ENCODE measurements at places on chromosomes 4 and X.

DNA sequence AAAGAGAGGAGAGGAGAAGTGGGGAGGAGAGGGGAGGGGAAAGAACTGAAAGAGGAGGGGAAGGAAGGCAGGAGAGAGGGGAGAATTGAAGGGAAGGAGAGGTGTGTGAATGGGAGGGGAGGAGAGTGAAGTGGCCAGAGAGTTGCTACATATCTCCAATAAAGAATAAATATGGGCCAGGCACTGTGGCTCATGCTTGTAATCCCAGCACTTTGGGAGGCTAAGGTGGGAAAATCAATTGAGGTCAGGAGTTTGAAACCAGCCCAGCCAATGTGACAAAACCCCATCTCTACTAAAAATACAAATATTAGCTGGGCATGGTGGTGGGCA is 482.4 kb downstream of the NAF1 start:
- DNase-seq: no peak

GRCh38 chr4:14361084-14361483 is 641.2 kb upstream of the CPEB2 start:
- DNase-seq: no peak

DNA sequence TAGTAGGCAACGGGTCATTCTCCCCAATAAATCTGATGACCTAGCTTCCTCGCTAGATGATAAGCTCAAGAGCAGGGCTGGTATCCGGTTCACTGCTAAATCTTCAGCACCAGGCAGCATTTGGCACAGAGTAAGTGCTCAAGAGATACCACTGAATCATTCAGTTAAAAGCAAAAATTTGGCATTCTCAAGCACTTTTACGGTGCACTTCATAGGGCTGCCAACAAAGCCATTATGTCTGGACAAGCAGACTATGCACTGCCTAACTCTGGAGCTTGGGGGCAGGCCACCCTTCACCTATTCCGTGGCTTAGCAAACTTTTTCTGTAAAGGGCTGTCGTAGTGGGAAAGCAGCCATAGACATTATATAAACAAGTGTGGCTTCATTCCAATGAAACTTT is 23.8 kb upstream of the CXorf38 start:
- no peak for DNase-seq

DNA sequence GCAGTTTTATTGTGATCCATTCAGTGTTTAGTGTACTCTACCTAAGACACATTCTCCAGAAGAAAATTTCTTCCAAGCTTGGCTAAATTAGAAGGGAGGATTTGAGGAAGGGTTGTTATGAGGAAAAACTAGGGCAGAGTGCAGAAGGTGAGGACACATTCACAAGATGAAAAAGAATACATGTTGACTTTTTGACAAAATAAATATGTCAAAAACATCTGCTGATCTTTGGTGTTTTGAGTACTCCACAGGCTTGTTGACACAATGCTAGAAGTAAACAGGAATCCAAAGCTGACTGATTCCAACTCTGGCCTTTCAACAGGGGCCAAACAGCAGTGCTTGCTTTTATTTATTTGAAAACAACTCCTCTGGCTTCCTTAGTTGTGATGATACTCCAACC is 125.8 kb upstream of the SLC7A11 start:
- no peak for DNase-seq

DNA sequence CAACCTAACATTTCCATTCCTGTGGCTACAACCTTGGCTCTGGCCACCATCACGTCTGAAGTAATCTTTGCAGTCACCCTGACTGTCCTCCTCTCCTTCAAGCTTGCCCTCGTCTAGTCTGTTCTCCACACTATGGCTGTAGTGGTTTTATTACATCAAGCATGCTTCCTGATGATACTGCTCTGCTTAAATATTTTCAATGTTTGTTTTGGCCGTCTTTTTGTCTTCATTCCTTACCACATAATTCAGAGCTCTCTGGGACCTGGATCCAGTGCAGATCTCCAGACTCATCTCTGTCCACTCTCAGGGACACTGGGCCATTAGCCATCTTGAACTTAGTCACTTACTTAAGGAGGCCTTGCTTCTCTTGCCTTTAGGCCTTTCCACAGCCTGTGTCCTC is 27.7 kb upstream of the FREM3 start:
- DNase-seq: peak; percentile 67

DNA sequence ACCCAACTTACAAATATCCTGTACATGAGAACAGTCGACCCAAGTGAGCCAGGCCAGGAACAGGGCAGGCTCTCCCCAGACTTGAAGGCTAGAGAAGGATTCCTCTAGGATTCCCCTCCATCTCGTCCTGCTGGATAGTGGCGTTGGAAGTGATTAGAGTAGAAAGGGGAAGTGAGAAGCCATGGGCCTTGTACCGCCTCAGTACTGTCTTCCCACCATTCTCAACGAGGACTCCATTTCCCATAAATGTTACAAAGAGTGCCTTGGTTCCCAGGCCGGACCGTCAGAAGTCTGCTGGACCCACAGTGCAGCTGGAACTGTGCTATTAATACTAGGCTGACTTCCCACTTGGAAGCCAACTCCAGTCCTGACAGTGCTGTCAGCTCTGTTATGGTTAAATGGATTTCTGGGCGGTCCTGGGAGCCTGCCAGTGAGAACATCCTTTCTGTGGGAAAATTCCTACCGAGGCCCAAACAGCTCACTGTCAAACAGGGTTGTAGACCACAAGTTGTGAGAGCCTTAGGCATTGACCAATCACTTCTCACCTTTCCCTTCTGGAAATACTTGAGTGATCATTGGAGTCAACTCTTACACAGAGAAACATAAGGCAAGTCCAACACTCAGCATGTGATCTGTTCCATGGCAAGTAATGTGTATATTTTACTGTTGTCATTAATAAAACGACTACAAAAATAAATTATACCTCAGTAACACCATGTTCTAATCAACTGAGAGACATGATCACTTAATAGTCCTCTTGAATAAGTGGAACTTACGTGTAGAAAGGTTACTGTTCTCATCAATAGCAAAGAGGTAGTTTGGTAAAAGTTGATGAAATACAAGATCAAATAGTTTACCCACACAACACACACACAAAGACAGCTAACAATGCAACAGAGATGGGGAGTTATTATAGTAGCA is 58.4 kb downstream of the AMELX start:
- peak; percentile 92 for DNase-seq

DNA sequence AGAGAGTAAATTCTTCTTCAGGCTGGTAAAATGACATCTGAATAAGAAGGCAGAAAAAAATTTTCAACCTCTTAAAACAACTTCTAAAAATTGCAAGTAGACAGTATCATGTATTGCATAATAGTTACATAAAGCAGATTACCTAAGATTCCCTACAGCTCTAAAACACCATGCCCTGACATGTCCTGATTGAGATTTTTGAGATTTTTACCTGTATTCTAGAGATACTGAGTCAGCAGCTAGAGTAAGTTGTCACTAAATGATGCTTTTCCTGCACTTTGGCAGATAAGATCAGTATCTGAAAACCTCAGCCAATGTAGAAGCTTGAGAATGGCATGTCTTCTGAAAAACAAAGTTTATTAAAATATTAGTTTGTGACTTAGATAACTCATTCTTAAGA is 713.6 kb downstream of the CCSER1 start:
- DNase-seq: no peak

- DNase-seq: peak; percentile 3
Observed at GRCh38 chr4:3783693-3784306, 17.6 kb downstream of the ADRA2C start.

DNA sequence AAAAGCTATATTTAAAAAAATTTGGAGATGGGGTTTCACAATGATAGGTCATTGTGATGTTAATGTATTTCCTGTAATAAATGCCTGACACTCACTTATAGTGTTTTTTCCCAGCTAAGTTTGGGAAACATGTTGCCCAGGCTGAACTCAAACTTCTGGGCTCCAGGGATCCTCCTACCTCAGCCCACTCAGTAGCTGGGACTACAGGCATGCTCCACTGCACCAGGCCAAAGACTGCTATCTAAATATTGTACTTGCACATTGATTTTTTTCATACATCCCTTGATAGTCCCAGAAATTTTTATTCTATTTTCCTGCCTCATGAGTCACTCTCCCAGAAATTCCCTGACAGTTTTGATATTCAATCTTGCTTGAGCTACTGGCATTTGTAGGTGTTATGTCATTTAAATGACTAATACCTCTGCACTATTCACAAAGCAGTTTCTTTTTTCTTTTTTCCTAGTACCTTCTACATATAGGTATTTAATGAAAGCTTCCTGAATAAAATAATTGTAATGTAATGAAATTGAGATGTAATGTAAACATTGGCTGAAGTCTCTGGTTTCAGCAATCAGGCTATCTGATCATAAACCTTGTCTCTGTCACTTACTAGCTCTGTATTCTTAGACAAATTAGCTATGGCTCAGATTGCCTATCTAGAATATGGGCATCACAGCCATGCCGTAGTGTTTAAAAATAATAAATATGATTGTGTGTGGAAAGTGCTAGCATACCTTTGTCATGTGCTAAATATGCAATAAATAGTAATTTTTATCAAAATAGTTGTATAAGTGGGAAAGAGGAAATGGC is 1973.0 kb upstream of the AGA start:
- no peak for DNase-seq

- no peak for DNase-seq
Observed at GRCh38 chr4:139131209-139131870, 45.7 kb downstream of the ELF2 start.

DNA sequence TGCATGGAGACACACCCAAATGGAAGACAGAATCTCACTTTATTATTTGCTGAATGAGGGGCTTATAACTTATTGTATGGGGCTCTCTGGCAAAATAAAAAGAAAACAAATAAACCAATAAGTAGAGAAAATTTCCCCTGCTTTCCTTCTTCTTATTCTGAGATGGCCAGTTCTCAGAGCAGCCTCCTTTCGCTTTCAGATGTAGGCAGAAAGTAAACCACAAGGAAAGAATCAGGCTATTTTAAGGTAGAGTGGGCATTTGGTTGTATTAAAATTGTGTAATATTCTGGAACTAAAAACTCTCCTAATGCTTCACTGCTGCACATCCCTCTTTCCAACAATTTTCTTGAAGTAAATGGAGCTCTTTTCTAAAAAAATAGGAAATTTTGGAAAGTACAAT is 241.8 kb downstream of the GALNTL6 start:
- no peak for DNase-seq

GRCh38 chr4:181194096-181194495 is 1049.1 kb upstream of the TENM3 start:
- peak; percentile 45 for DNase-seq

DNA sequence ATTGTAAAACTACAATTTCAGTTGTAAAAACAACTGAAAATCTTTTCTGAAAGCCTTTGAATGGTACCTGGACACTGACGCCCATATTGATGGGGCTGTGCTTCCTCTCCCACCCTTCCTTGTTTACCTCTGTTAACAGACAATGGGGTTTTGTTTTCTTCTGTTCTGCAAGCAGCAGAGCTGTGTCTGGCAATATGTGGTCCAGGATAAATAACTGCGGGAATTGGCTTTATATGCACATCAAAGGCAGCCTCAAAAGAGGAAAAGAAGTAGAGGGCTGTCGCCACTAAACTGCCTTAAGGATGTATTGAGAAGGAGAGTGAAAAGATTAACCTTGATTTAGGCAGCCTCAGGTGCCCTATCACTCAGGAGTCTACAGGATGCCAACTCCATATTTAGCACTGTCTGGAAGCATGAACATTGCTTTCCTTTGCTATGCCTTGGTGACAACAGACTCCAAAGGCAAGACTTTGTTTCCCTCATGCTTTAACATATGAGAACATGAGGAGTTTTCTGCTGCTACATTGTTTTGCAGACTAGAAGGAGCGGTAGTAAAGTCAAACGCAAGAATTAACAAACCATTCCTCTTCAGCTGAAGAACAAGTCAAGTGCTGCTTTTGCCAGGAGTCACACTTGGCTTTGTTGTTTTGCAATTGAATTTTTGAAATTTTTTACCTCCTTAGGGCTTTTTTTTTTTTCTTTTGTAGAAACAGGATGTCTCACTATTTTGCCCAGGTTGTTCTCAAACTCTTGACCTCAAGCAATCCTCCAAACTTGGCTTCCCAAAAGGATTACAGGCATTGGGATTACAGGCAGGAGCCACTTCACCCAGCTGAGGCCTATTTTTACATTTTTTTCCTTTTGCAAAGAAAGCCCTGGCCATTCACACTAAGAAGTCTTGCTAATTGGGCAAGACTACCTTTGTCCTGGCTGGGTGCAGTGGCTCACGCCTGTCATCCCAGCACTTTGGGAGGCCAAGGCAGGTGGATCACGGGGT is 3.0 kb downstream of the IL21 start:
- DNase-seq: peak; percentile 41

DNA sequence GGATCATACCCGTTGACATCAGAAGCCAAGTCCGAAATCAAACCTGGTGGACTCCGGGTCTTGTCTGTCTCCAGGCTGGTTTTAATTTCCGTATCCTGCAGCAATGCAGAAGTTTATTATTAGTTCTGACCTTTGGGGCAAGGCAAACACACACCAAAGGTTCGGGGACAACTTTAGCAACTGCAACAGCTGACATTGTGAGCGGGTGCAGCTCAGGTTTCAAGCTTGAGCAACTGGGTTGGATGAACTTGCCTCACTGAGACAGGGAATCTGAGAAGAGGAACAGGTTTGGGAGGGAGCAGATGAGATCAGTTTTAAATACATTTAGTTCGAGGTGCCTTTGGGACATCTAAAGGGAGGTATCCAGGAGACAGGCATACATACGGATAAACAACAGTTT is 110.7 kb downstream of the GNL3L start:
- peak; percentile 79 for DNase-seq

All from choroid plexus epithelial cell (primary cell).